ENCODE measurements at places on chromosomes 4 and X.

DNA sequence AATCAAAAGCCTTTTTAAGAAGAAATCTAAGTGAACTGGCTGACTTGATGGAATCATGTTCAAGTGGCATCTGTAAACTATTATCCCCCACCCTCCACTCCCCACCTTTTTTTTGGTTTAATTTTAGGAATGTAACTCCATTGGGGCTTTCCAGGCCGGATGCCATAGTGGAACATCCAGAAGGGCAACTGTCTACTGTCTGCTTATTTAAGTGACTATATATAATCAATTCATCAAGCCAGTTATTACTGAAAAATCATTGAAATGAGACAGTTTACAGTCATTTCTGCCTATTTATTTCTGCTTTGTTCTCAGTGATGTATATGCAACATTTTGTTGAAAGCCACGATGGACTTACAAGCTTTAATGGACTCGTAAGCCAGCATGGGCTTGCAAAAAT, 162.3 kb downstream of the STIM2 start:
- DNase-seq: no peak

DNA sequence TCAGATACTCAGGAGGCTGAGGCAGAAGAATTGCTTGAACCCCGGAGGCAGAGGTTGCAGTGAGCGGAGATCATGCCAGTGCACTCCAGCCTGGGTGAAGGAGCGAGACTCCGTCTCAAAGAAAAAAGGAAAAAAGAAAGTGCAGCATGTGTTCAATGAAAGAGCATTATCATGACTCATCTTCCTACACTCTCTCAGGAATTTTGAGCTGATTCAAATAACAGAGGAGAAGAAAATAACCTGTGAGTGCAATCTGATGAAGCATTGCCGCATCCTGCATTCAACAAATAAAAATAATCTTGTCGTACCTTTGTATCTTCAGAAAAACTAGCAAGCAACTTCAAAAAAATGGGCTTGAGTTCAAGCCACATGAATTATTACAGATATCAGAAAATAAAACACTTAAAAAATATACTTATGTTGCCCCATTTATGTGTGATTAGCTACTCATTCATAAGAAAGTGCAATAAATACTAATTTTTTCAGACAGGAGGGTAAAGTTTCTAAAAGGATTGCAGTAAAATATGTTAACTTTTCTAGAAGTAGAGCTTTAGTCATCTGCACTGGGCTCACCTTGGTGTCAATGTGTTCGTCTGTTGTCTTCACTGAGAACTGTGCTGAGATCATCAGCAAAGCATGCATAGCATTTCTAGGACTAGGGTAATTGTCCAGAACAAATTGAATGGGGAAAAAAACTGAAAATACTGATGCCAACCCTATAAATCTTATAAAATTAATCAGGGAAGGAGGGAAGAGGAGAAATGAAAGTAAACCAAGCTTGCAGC, 90.4 kb upstream of the VCX3B start:
- DNase-seq: no peak

- no peak for DNase-seq
Observed at GRCh38 chr4:175431694-175432093, 380.4 kb downstream of the GPM6A start.

- no peak for DNase-seq
Observed at GRCh38 chr4:118740869-118741268, 55.7 kb downstream of the METTL14 start.

GRCh38 chr4:88526221-88526815, 2.7 kb upstream of the PYURF start:
- DNase-seq: no peak

DNA sequence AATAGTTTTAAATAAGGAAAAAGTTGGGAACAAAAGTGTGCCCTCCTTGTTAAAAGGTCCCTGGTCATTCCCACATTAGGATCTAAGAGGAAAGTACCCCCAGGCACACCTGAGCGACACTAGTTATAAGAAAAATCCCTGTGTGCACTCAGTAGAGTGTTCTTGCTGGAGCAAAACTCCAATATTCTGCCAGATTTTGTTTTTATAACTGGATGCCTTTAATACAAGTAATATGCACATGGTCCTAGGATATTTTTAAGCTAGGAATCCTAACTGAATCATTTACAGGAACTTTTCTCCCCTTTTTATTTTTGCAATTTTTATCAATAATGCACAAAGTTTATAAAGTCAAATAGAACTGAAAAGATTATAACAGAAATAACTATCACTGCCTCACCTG, 68.6 kb downstream of the BEND4 start:
- no peak for DNase-seq

GRCh38 chrX:94216738-94217137, 542.7 kb downstream of the FAM133A start:
- no peak for DNase-seq

GRCh38 chr4:38235354-38235753, 275.2 kb downstream of the PTTG2 start:
- no peak for DNase-seq

- DNase-seq: no peak
Observed at GRCh38 chr4:39812500-39812899, 114.6 kb downstream of the UBE2K start.

DNA sequence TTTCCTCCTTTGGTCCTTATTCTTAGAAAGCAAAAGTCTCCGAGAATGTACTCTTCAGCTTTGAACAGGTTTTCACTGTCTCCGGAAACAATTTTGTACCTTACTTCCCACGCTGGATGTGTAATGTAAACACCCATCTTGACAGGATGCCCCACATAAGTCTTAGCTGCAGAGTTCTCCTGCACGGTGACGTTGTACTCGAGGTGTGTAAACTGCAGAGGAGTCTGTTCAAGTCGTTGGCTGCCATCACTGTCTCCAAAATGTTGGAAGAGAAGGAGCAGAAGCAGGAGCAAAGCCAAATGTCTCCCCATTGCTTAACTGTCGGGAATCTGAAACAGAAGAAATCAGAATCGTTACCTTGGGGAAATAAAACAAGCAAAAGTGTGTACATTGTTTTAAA, 14.1 kb downstream of the FAT1 start:
- DNase-seq: no peak

DNA sequence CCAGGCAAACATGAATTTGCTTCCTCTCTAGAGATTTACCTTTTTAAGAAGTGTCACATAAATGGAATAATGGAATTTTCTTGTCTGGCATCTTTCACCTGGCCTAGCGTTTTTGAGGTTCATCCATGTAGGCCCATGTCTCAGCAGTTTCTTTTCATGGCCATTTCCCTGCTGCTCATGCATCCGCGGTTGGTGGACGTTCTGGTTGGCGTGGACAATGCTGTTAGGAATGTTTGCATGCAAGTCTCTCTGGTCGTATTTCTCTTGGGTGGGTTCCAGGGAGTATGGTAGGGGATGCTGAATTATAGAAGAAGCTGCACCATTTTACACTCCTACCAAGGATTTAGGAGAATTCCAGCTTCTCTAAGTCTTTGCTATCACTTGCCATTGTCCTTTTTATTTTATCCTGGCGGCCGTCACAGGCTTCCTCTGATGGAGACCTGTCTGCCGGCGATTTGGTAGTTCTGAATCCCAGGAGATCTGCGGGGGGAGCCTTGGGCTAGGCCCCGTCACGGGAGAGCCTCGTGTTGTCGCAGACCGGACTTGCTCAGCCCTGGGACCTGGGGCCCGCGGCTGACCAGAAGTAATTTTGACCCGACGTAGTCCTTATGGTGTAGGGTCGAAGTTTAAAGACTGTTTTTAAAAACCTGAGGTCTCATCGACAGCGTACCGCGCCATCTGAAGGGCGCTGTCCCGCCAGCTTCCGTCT, 56.9 kb upstream of the TADA2B start:
- no peak for DNase-seq

- no peak for DNase-seq
Observed at GRCh38 chrX:13699183-13699826, 10.4 kb downstream of the RAB9A start.

DNA sequence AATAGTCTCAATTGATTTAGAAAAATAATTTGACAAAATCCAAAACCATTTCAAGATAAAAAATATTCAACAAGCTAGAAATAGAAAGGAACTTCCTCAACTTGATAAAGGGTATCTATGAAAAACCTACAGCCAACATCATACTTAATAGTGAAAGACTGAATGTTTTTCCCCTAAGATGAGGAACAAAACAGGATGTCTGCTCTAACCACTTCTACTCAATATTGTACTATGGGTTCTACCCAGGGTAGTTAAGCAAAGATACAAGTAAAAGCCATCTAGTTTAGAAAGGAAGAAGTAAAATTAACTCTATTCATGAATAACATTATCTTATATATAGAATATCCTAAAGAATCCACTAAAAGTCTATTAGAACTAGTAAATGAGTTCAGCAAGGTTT, 21.5 kb upstream of the SYTL5 start:
- DNase-seq: no peak

- no peak for DNase-seq
Observed at GRCh38 chr4:183289688-183290087, 30.4 kb downstream of the CLDN22 start.

GRCh38 chrX:79443121-79443520, 76.0 kb upstream of the ITM2A start:
- no peak for DNase-seq

- DNase-seq: no peak
Observed at GRCh38 chr4:97353876-97354275, 789.4 kb downstream of the STPG2 start.

GRCh38 chr4:6692806-6693205, 872 bp upstream of the S100P start:
- no peak for DNase-seq

DNA sequence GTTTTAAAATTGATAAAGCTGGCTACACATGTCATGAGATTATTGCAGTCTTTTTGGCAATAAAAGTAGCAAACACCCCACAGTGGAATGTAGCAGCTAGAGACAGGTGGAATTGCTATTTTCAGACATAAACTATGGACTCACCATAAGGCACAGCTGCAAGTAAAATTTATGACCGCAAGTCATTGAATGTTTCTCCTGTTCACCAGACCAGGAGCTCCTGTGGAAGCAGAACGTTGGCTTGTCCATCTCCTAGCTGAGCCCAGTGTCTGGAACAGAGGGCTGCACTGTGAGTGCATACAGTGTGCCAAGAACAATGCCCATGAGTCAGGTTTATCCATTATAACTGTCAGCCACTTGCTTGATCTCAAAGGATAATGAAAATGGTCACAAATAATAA, 538.2 kb downstream of the INPP4B start:
- DNase-seq: no peak

- DNase-seq: no peak
Observed at GRCh38 chr4:1195891-1196401, 23.6 kb upstream of the SPON2 start.
